ENCODE measurements at places on chromosomes 5 and 9.

DNA sequence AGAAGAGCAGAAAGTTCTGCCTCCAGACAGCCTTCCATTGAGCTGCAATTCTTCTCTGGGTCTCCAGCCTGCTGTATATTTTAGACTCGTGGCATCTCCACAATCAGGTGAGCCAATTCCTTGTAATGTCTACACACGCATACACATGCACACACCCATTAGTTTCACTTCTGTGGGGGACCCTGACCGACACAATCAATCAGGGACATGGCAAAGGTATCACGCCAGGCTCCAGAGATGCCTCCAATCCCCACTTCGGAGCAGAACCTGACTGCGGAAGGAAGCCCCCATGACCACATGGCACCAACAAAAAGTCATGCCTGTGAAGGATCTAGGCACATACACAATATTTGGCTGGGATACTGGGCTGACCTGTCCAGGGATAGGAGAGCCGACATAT lies 21.4 kb downstream of the SEMA4D start:
- no peak for DNase-seq

DNA sequence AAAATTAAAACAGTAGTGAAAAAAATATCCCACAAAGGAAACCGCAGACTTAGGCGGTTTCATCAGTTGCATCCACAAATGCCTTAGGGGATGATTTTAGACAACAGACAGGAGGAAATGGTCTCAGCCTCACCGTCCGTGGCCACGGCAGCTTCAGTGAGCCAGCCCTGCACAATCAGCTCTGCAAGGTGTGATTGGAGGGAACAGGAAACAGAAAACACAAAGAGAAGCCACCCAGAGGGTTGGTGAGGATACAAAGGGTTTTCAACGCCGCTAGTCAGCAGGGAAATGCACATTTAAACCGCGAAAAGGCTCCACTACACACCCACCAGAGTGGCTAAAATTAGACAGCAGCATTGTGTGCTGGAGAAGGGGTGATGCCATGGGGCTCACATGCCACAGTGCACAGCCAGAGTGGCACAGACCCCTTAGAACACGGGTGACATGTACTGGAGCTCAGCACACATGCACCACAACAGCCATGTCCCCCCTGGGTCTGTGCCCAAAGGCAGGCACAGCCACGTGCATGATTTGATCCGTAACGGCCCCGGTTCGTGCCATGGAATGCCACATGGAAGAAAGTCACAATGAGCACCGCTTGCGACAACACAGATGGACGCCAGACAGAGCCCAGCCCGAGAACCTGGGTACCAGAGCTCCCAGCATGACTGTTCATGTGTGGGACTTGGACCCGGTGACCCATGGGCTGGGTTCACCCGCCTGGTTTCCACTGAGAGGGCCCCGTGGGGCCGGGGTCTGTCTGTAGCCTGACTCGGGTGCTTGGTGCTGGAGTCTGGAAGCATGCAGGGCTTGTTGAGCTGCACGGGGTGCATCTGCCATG lies 18.3 kb upstream of the TERT start:
- no peak for DNase-seq

DNA sequence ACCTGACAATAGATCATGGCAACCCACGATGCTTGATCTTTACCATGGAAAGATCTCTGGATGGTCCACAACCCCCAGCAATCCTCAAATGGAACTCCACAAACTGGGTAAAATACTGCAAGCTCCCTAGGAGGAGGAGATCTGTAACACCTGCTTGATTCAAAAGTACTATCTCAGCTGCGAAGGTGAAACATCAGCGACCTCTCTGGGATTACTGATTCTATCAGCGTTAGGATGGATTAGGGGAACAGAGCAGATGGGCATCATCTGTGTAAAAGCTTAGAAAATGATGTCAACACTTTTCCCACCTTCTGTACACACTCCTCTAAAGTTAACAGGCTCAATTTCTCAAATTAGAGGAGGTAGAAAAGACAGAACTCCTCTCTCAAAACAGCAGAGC lies 31.5 kb upstream of the TRPC7 start:
- DNase-seq: no peak

GRCh38 chr5:180535573-180535972 lies 41.4 kb downstream of the CNOT6 start:
- no peak for DNase-seq

- no peak for DNase-seq
These were observed 11.9 kb downstream of the CAPSL start for GRCh38 chr5:35926389-35927051.

GRCh38 chr9:125707472-125707804 lies 430 bp upstream of the MAPKAP1 start:
- no peak for DNase-seq

DNA sequence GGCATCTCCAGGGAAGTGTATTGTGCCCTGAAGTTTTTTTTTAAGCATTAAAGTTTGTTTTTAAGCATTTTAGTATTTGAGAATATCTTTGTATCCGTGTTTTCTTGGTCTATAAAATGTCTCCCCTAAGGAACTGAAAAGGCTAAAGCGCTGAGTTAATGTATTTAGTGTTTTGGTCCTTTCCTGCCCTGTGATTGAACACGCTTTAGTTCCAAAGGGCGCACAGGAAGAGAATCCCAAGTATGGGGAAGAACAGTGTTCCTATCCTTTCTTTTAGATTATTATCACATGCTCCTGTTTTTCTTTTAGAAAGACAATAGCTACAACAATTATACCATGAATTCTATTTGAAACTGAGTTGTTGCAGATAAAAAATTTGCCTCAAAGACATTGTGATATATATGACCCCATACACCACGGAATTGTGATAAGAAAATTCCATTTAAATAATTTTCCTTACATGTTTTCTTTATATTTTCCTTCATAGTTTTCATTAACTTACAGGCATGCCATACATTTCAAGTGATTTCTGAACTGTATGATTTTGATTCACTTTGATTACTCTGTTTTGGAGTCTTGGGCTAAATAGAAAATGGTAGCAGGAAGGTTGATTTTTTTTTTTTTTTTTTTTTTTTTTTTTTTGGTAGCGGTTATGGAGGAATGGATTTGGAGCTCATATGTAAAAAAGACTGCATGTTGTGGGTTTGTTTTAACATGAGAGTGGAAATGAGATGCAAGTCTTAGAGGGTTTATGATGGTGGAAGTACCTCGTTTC lies 3.1 kb downstream of the HSPA4 start:
- no peak for DNase-seq

GRCh38 chr9:80059979-80060378 lies 488.2 kb downstream of the TLE4 start:
- no peak for DNase-seq

DNA sequence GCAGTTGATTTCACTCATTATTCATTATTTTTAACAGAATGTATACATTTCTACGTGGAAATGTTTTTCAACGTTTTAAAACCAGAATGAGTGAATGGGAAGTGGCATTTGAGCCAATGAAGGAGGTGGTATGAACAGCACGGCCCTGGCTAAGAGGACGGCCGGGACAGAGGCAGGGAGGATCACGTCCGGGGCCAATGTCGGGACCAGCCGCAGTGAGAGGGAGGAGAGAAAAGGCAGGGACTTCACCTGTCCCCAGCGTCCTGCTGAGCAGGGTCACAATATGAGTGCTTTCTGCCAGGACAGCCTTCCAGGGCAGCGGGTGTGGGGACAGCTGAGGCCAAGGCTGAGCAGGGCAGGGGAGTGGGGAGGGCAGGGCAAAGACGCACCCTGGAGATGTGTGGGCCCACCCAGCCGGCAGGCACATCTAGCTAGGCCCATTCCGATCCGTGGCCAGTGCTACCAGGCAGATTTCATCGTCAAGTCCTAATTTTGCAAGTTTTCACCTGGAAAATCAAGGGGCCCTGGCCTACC lies 148.0 kb upstream of the PHYKPL start:
- no peak for DNase-seq

DNA sequence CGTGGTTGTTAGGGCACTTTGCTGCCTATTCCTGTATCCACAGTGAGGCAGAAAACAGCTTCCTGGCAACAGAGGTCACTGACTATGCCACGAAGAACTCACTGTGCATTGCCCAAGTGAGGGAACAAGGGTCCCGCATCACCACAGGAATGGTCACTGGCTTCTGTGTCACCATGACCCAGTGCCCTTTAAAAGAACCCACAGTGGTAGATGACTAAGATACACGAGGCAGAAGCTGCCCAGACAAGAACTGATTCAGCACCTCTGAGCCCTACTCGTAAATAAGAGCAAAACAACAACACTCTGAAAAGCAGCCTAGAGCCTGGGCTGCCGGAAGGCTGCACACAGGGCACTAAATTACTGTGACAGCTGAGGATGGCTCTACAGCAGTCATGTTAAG lies 236.6 kb upstream of the RASEF start:
- DNase-seq: no peak

GRCh38 chr9:23662320-23662719 lies 163.7 kb downstream of the ELAVL2 start:
- no peak for DNase-seq

GRCh38 chr5:85648495-85648894 lies 969.2 kb upstream of the COX7C start:
- no peak for DNase-seq

DNA sequence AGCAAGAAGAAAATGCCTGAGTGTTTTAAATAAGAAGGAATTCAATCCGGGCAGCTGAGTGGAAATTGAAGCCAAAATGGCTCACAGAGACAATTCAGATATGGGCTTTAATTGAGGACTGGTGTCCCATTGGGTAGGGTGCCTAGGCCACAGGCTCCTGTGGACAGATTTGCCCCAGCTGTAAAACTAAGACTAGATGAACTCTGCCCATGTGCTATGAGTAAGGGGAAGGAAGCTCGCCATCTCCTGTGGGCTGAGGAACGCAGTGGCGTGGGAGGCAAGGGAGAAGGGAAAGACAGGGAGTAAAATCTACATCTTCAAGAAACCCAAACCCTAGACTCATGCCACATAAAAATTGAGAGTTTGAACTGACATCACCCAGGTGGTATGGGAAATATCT lies 66.1 kb downstream of the KLHL3 start:
- DNase-seq: no peak

GRCh38 chr5:56837381-56837780 lies 22.0 kb downstream of the MAP3K1 start:
- no peak for DNase-seq

- DNase-seq: no peak
These were observed 81.1 kb downstream of the FAM174A start for GRCh38 chr5:100616291-100616690.

DNA sequence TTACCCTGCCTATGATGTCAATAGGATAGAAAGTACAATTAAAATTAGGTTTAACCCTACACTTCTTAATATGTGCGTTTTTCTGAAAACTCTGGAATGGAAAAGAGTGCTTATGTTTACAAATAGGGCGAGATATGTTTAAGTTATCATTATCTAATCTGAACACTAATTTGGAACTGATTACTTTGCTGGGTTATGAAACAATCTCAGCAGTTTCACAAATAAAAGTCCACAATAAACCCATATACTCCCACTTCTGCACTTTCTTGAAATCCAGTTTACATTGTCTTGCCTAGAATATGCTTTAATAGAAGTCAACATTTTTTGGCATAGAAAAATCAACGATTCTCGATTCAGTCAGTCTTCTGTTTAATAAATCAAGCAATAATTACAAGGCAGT lies 236.3 kb downstream of the NFIB start:
- no peak for DNase-seq

DNA sequence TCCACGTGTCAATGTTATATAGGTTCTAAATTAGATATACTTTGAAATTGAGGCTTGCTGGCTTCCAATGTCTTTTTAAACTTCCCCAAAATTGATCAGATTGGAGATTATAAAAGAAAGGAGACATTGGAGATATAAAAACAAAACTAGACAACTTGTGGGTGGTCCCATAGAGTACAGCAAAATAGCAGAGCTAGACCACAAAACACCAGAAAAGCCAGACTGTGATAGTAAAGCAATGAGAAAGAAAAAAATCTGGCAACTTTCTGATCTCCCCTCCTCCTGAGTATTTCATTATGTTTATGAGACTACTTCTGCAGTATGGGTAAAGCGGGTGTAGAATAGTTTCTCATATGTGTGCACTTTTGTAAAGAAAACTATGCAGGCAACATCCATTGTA lies 713.8 kb upstream of the MEF2C start:
- DNase-seq: no peak

DNA sequence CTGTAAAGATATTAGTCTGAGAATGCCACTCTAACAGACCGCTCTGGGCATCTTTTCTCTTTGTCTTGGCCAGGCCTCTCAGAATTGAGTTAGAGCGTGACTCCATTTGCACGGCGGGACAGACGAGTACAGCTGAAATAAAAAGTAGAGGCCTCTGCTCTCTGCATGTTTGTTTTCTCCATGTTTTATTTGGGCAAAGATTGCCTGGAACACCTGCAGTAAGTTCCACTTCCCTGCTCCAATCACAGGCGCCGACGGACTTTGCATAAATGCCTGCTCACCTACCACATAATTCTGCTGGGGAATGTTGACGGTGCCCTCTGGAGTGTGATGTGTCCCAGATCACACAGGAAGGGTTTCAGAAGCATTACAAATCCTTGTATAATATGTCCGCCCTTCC lies 10.6 kb downstream of the SPOCK1 start:
- no peak for DNase-seq

- DNase-seq: no peak
These were observed 83.3 kb downstream of the ZNF354C start for GRCh38 chr5:179143446-179143845.

- DNase-seq: no peak
These were observed at the start of gene SH3TC2 for GRCh38 chr5:149063017-149063687. Gene SH3TC2 (minus strand): TSS chr5:149063062. CDS start chr5:149063022, 40 bp downstream.

- no peak for DNase-seq
These were observed 257.6 kb downstream of the TAF11L14 start for GRCh38 chr5:17891881-17892280.

DNA sequence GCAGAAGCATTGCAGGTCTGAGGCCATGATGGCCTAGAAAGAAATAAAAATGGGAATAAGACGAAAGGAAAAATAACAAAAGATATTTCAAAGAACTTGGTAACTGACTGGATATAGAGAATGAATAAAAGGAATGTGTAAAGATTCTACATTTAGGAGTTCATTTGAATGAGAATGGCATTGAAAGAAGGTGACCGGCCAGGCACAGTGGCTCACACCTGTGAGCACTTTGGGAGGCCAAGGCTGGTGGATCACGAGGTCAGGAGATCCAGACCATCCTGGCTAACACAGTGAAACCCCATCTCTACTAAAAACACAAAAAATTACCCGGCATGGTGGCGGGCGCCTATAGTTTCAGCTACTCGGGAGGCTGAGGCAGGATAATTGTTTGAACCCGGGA lies 8.6 kb downstream of the ZBTB26 start:
- DNase-seq: no peak

- DNase-seq: no peak
These were observed 27.8 kb downstream of the BNIP1 start for GRCh38 chr5:173172166-173172565.

DNA sequence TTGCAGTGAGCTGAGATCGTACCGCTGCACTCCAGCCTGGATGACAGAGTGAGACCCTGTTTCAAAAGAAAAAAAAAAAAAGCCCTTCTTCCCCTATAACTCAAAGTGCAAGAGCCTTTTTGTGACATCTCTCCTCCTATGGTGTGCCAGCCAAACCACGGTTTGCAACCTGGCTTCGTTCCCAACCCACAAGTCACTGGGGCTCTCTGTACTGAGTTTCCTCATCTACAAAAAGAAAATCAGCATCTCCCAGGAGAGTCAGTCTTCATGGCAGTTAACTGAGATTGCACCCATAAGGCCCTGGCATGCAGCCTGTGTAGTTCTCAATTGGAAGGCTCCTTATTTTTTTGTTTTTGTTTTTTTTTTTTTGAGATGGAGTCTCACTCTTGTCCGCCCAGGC lies 14.8 kb downstream of the ODF2 start:
- DNase-seq: no peak
